ENCODE measurements at places on chromosomes 3 and 15. TPM values are rescaled to one million over a fixed set of nuclear protein-coding genes. Genes with fewer than 3 reads are reported as not detected.
A peak's percentile ranks its signal among the peaks of the same experiment; 100 is the strongest.

- DNase-seq, result no peak
Observed at GRCh38 chr3:136811701-136812100, 7.2 kb upstream of the SLC35G2 start.

- DNase-seq, result no peak
Observed at GRCh38 chr3:71879089-71879488, 94.1 kb upstream of the PROK2 start.

The RAB6B gene
- total RNA-seq, result 8.4 TPM

The GOLGA6A gene
- not detected for total RNA-seq

- DNase-seq, result peak; percentile 68
Observed at GRCh38 chr3:128153156-128154041, at the start of gene EEFSEC. TSS of gene EEFSEC (plus strand) at chr3:128153481. CDS start at chr3:128153508, 27 bp downstream.

DNA sequence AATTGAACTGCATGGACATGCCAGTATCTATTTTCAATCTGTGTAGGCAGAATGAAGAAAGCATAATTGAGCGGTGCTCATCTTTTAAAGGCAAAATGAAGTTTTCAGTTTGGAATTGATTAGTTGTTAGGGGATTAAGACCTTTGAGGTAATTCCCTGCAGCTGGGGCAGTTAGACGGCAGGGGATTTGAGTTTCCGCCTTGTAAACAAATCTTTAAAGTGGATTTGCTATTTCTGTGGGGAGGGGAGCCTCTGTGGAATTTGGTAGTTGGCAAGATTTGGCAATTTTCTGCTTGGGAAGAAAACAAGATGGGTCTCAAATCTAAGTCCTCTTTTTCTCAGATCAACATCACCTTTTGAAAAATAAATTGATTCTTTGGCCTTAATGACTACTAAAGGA is 212.5 kb upstream of the CNTN6 start:
- DNase-seq, result no peak

The PGBD4 gene
- total RNA-seq, result 1.2 TPM

- no peak for DNase-seq
Observed at GRCh38 chr3:35223632-35224394, 415.5 kb upstream of the ARPP21 start.

DNA sequence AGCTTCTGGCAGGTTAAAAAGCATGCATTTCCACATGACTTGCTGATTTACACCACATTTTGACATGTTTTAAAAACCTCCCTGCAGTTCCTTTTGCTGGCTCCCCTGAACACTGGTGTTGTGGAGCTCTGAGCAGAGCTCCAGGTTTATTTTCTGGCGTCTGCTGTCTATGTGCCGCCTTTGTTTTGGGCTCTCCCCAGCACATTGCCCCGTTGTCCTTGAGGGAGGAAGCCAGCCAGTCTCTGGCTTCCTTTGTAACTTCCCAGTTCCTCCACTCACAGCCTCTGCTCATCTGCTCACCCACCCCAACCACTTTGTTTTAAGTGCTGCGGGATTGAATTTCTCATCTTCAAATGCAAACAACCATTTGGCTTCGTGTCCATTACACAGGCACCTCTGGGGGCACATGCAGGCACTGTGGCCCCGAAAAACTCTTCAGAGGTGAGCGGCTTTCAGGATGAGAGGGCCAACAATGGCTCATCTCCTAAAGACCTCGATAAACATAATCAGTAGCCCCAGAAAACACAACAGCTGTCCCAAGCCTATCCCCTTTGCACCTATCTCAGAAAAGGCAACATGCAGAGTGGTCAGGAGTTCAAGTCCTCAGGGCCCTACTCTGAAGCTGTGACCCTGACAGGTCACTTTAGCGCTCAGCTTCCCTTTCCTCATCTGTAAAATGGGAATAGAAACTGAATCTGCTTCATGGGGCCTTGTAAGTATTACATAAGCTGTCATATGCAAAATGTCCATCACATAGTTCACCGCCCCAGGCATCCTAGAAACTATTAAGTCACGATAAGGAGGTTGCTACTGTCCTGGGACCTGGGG is 1.3 kb upstream of the MEF2A start:
- DNase-seq, result peak; percentile 18

GRCh38 chr3:161890147-161890625 is 393.6 kb downstream of the OTOL1 start:
- DNase-seq, result peak; percentile 84

GRCh38 chr3:42495393-42495792 is 7.0 kb upstream of the VIPR1 start:
- DNase-seq, result no peak

The GREM1 gene
- total RNA-seq, result 293 TPM

DNA sequence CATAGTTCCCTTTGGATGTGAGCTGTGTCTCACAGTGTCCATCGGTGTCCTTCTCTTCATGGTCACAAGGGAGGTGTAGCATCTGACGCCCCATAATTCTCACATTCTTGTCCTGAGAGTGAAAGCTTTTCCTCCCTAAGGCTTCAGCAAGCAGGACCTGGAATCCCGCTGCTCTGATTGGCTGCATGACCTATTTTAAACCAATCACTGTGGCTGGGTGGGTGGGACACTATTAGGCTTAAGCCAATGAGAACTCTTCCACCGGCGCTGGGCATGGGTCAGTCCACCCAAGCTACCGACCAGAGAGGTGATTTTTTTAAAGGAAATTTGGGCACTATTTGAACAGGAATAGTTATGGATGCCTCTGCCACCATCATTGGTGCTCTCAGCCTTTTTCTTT is 385.9 kb downstream of the MFSD1 start:
- DNase-seq, result no peak

DNA sequence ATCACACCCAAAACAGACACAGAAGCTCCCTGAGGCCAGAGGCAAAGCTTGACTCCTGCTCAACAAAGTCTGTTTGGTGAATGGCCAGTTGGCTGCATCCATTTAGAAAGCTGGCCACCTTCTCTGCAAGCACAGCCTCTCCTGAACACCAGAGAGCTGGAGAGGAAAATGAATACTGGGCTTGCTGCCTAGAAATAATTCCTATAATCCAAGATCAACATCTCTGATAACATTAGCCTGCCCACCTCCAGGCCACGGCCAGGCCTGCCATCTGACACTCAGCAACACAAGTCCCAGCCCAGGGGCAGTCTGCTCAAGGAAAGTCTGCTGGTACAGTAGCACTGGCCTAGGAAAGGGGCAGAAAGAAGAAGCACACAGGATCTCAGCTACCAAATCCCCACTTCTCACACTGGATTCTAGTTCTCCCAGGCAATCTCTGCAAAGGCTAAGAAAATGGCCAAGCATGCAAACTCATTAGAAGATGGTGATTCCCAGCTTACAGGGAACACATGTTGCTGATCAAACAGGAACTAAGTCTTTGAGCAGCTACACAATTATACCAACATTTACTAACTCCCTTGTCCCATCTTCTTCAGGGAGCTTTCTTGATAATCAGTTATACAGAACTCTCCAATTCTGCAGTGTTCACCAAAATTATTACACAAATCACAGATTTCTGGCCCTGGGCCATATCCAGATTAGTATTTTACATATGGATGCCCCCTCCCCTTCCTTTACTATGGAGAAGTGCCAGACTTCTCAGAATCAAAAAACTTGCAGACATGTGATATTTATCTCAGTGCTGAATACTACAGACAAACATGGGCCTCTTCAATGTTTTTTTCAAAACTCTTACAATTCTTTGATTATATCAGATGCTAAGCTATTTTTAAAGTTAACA is 9.9 kb downstream of the TBC1D2B start:
- no peak for DNase-seq

- peak; percentile 92 for DNase-seq
Observed at GRCh38 chr15:69058830-69059556, 44.5 kb downstream of the NOX5 start.

Measured in mucosa of gallbladder (tissue), 1 donor.